ENCODE measurements at places on chromosomes 1 and 21.
A peak's percentile ranks its signal among the peaks of the same experiment; 100 is the strongest.

DNA sequence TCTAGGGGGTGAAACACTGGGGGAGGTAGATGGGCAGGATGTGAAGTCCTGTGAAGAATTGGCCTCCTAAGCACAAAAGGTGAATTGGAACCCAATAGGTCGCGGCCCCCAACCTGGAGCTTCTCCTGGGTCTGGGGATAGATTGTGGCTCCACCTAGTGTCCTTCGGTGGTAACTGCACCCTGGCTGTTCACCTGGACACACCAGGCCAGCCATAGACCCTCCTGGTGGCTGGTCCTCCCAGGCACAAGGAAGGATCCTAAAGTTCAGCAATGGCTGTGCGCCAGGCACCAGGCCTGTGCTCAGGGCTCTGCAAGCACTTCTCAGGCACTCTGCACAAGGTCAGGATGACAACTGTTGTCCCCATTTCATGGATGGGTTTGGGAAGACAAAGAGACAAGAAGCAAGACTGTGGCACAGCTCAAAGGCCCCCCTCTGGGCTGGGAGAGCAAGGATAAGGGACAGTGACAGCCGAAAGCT is 13.5 kb downstream of the ESPN start:
- no peak for DNase-seq

DNA sequence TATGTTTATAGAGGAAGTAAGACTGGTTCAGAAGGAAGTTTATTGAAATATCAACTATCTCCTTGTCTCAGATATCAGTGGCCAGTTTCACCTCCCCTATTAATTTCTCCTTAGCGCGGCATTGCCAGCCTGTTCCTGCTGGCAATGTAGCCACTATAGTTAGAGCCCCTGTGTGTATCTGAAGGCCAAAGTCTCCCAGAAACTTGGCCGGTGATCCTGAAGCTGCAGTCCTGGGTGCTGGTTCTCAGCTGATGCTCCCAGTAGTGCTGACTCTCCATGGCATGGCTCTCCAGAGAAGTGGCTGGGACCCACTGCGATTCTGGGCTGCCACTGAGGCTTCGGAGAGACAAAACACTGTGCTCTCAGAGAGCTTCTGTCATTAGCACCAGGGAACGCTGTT is 59.9 kb downstream of the TNN start:
- no peak for DNase-seq

DNA sequence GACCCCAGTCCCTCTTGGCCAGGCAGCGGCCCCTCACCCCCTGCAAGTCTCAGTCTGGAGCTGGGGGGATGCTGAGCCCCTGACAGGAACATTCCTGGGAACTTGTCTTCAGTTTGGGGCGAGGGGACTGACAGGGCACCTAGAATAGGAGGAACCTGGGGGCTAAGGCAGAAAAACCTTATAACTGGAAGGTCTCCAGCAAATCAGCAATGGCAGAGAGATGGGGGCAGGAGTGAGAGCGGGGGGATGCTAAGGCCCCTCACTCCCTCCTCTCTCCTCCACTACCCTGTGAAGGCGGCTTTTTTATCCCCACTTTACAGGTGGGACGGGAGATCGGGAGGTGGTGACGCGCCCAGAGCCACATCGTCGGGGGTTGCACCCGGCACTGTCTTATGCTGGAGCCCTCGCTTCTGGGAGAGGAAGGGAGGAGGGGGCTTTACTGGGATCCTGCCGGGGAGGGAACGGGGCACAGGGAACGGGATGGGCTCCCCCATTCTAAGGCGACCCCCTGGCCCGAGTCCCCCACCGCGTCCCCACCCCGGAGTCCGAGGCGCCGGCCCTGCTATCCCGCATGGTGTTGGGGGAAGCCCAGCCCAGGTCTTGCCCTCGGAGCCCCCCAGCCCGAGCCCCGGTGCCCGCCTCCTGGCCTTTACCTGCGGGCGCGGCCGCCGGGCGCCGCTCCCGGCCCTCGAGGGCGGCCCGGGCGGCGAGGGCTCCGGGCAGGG is 456 bp downstream of the COL8A2 start:
- no peak for DNase-seq

DNA sequence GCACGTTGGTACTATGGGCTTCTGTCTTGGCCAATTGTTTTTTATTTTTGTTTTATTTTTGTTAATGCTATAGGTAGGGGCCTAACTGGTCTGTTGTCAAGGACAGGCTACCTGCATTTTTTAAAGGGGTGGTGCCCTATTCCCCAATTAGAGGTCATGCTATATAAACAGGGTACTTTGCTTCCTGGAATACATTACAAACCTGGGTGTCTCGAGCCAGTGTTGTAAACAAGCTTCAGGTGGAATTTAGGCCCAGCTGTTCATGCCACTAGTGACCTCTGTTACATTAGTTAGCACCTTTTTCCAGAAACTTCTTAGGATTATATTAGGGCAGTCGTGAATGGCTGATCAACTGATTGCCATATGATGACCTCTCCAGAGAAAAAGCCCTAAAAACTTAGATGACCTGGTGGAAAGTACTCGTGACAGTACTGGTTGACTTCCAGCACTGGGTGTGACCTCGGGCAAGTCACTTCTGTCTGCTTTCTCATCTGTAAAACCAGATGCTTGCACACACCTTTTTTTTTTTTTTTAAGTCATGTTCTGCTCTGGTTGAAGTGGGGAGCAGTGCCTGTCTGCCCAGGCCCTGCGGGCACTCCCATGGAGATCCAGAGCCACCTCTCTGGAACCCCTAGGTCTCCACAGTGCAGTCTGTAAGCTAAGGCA is 46.5 kb downstream of the ELK4 start:
- DNase-seq = no peak

- peak; percentile 20 for DNase-seq
These were observed 28.4 kb downstream of the ACP6 start for GRCh38 chr1:147641695-147642592.

GRCh38 chr1:116373431-116374352 is 648 bp downstream of the ATP1A1 start:
- DNase-seq = no peak
